ENCODE measurements at places on chromosomes 1 and 21. TPM values are rescaled to one million over a fixed set of nuclear protein-coding genes. Genes with fewer than 3 reads are reported as not detected.

OR2T33 gene
- not detected for total RNA-seq

THEM5 gene
- not detected for total RNA-seq

EFNA3 gene
- 0.43 TPM for total RNA-seq

CFHR2 gene
- not detected for total RNA-seq

NTNG1 gene
- total RNA-seq = 2.9 TPM

LCE6A gene
- not detected for total RNA-seq

CRYAA gene
- total RNA-seq = not detected

CR1 gene
- under 0.01 TPM for total RNA-seq

SELENBP1 gene
- 23.3 TPM for total RNA-seq

LENEP gene
- total RNA-seq = 0.43 TPM

GRCh38 chr1:201883786-201884185 is 4.9 kb upstream of the SHISA4 start:
- DNase-seq = peak; percentile 53

DNA sequence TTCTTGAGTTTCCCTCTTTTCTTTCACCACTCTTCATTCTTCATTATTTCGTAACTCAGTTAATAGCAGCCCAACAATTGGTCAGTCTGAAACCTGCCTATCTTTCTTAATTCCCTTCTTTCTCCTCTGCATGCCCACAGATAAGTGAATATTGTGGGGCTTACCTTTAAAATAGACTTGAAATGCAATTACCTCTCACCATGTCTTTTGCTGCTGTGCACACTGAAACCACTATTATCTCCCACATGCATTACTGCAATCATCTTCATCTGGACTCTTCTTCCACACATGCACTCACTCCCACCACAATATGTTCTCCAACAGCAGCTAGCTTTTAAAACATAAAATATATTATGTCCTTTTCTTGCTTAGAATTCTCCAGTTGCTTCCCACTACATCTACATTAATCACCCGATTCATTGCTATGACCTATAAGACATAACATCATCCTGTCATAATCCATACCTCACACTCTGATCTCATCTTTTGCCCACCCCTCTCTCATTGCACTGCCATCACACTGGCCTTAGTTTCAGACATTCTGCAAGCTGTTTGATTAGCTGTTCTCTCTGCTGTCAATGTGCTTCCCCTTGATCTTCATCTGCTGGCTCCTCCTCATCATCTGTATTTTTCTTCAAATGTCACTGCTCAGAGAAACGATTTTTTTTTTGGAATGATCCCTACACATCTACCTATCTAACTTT is 304.8 kb downstream of the PTPRC start:
- no peak for DNase-seq

- DNase-seq = peak; percentile 30
Measured at GRCh38 chr1:29465755-29466154, 229.4 kb downstream of the PTPRU start.

GRCh38 chr1:205396967-205397616 is 24.8 kb downstream of the LEMD1 start:
- peak; percentile 36 for DNase-seq

GRCh38 chr1:156663178-156663577 is 14.0 kb downstream of the NES start:
- DNase-seq = peak; percentile 37

GRCh38 chr1:184595596-184595995 is 159.1 kb downstream of the EDEM3 start:
- peak; percentile 67 for DNase-seq

GRCh38 chr1:74571891-74572290 is 59.5 kb upstream of the LRRC53 start:
- no peak for DNase-seq

GRCh38 chr1:56413671-56414199 is 165.6 kb downstream of the PLPP3 start:
- DNase-seq = no peak

GRCh38 chr1:109257682-109258421 is 8.5 kb downstream of the CELSR2 start:
- DNase-seq = no peak

GRCh38 chr1:167795810-167796740 is 74.3 kb downstream of the MPZL1 start:
- DNase-seq = no peak

DNA sequence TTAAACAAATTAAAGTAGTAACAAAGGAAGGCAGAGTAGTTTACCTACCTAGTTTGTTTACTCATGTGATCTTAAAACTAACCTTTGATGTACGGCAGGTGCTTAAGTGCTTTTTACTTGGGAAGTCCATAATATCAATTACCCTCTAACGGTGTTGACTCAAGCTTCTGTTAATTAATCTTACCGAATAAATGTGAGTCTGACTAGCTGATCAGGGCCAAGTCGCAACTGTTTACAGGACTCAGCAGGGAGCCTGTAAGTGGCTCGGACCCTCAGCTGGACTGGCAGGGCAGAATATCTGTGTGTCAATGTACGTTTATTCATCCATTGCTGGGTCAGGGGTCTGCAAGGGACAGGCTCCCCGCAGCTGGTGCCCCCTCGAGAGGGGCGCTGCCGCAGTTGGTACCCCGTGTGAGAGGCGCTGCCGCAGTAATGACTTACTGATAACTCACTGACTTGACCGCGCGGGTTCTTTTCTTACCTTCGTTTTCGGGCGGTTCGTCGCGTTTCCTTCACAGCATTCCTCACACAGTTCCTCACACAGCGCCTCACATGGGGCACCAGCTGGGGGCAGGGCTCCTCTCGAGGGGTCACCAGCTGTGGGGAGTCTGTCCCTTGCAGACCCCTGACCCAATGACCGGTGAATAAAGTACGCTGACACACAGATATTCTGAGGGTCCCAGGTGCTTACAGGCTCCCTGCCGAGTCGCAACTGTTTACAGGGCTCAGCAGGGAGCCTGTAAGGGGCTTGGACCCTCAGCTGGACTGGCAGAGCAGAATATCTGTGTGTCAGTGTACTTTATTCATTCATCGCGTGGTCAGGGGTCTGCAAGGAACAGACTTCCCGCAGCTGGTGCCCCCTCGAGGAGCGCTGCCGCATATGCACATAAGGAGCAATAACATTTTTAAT is 3.0 kb downstream of the FMO1 start:
- peak; percentile 21 for DNase-seq

GRCh38 chr1:42137766-42138165 is 15.4 kb upstream of the GUCA2B start:
- DNase-seq = no peak

- no peak for DNase-seq
Measured at GRCh38 chr1:7032992-7033391, 247.7 kb downstream of the CAMTA1 start.

DNA sequence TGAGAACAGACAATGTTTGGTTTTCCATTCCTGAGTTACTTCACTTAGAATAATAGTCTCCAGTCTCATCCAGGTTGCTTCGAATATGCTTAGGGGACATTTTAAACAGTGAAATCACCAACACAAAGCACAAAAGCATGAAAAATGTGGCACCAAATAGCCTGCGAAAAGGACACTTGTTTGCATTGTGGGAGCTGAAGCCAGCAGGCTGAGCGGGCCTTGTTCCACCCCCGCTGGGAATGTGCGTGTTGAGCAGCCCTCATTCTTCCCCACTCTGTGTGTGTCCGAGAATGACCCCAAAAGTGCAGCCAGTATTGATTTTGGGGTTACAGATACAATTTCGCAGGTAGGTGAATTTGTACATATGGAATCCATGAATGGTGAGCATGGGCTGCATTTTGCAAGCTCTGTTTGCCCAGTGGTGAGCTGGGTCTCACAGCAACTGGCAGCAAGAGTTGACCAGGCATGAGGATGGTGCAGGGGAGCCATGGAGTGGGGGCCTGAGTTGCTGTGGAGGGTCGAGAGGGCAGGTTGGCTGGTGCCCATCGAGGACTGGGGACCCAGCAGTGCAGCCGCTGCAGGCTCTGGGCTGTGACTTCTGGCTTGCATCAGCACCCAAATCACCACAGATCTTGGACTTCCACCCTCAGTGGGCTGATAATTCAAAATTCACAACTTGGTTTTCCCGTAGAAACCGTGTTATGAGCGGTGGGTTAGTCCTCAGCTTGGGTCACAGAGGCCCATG is 29.4 kb downstream of the NENF start:
- DNase-seq = no peak

GRCh38 chr1:215140135-215140534 is 57.6 kb downstream of the KCNK2 start:
- DNase-seq = no peak

DNA sequence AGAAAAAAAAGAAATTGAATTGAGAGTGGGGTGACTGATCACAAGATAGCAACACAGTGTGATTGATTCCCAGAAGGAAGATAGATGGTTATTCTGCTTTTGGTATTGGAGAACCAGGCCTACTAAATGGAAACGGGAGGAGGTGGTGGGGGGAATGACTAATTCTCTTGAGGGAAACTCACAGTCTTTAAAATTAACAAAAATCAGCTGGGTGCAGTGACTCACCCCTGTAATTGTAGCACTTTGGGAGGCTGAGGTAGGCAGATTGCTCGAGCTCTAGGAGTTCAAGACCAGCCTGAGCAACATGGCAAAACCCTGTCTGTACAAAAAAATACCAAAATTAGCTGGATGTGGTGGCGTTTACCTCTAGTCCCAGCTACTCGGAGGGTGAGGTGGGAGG is 134.6 kb upstream of the PDE4B start:
- no peak for DNase-seq

GRCh38 chr1:160522622-160523345 is at the start of gene SLAMF6:
Gene SLAMF6, minus strand, starts transcription at chr1:160523255. Its CDS starts 63 bp downstream, at chr1:160523192.
- no peak for DNase-seq

GRCh38 chr1:13730291-13730690 is 30.3 kb downstream of the PRDM2 start:
- no peak for DNase-seq

GRCh38 chr1:227242811-227243682 is 75.2 kb downstream of the CDC42BPA start:
- DNase-seq = no peak

DNA sequence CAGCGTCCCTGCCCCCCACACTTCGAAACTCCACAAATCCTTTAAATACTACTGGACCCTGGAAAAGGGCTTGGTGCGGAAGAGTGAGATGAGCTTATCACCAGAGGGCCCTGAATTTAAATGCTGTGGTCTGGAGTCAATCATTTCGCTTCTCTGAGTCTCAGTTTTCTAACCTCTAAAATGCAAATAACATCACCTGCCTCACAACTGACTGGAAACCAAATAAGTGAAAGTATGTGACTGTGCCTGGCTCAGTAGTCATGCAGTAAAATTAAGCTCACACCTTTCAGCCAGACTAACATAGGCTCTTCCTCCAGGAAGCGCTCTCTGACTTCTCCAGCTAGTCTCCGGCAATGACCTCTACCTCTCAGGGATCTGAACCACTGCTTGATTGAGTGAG is 4.2 kb downstream of the GJA4 start:
- DNase-seq = no peak

GRCh38 chr1:200062143-200062542 is 34.6 kb downstream of the NR5A2 start:
- no peak for DNase-seq

GRCh38 chr1:44584167-44584566 is 90.1 kb downstream of the TMEM53 start:
- peak; percentile 75 for DNase-seq

GRCh38 chr1:44334968-44335367 is 20.1 kb downstream of the ERI3 start:
- DNase-seq = no peak

DNA sequence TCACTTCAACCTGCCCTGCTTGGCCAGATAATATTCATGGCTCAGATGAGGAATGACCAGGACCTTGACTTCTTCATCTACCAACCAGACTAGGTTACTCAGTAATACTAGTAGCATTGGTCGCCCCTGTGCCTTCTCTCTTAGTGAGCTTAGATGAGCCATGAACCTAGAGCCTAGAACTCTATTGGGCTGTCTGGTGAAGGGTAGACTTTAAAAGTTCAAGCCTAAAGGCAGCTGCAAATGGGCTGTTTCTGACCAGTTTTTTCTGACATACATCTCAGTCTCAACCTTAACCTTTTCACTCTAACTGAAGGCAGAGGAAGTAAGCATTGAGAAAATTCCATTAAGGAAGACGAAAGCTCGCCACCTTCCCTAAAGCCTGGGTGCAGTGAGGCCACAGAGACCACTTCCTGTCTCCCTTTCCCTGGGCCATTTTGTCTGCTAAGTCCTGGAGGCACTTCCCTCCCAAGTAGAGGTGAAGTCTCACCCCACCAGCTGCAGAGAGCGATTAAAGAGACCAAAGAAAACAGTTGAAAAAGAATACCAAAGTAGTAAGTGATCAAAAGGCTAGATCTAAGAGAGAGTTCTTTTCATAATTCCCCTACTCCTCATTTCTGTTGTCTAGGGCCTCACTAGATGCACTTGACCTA is 53.3 kb downstream of the MTR start:
- no peak for DNase-seq

Data from fibroblast of villous mesenchyme (primary cell).